ENCODE measurements at places on chromosomes 2 and 18.

DNA sequence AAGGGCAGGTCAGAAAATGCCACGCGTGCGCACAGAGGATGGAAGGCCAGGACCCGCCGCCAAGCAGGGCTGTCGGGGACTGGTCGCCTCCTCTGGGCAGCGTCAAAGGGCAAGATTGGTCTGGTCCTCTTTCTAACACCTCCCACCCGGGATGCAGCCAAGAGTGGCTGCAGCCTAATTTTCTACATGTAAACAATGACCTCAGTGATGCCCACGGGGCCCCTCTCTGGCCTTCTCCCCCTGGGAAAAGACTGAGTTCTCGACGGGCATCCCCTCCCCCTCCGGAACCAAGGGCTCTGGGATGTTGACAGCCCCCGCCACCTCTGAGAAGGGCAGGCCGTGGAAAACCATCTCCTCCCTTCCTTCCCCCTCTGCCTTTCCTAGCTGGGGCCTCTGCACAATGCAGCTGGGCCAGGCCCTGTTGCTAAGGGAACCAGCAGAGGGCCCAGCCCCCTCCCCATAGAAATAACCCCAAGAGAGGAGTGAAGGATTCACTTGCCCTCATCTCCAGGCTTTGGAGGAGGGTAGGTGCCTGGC, 80.0 kb upstream of the ZNF532 start:
- DNase-seq: no peak

GRCh38 chr2:168884975-168885374, 5.3 kb downstream of the SPC25 start:
- DNase-seq: no peak

DNA sequence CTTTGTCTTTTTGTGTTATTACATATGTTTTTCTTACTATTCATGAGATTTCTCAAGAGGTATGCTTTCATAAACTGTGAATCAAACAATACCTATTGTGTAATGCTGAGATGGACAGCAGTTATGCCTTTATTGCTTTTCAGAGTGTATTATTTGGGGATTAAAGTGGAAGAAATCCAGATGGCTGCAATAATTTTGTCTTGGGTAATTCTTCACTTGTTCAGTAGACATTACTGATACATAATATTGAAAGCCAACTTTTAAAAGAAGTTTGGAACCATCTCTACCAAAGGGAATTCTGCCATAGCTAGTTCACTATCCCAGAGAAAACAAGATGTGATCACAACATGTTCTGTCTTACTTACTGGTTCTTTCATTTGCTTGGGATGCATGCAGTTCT, 253.4 kb upstream of the ZSWIM2 start:
- no peak for DNase-seq

- no peak for DNase-seq
Measured at GRCh38 chr18:63570721-63571120, 16.4 kb upstream of the SERPINB13 start.

DNA sequence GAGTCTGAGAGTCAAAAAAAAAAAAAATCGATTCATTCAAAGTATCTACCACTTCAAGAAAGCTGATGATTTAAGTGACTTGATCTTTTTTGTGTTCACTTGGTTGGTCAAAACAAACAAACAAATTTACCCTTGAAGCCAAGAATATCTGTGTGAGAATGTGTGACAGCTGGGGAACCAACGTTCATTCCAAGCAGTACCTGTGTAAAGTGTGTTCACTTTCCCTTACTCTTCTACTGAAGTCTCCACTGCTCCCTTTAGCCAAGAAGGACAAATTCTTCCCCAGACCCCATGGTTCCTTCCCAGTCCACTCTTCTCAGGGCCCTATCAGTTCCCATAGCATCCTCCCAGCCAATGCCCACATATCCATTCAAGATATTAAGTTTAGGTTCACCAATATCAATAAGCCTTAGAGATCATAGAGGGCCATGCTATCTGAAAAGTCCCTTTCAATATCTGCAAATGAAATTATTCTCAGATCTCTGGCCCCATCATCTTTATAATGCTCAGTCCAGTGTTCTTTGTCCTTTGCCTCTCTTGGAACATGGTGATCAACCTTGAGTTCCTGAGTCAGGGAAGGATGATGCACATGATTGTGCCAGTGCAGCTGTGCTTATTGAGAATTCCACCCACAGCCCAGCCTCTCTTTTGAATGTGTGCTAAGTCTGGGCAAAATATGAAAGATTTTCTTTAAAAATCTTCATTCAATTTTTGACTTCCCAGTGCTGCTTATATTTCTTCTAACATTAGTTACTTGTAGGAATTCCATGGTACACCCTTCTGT, 82.8 kb upstream of the DTNA start:
- DNase-seq: no peak

DNA sequence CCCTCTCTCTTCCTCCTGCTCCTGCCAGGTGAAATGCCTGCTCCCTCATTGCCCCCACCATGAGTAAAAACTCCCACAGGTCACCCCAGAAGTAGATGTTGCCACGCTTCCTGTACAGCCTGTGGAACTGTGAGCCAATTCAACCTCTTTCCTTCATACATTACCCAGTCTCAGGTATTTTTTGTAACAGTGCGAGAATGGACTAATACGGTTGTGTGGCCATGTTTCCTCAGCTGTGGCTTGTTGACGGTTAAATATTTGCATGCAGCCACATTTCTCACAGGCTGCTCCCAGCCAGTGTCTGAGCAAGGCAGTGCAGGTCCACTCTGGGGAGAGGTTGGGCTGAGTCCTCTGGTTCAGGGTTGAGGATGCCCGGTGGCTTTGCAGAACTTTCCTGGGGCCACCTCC, 27.8 kb upstream of the COPS8 start:
- no peak for DNase-seq

DNA sequence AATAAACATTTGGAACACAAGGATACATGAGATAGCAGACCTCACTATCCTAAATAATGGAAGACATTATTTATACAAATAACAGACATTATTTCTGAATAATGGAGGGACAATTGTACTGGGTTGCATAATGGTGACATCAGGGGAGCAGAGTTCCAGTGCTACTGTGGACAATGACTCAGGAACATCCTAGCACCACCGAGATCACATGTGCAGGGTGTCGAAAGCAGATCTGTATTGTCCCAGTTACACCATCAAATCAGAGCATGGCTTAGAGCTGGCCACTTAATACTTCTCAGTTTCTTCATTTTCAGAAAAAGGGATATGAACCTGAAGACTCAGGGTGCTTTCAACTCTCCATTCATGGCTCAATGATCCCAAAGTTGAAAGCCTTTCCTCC, 249.1 kb upstream of the RBMS1 start:
- DNase-seq: no peak

- DNase-seq: no peak
Measured at GRCh38 chr2:218858671-218859555, 692 bp upstream of the WNT6 start.

DNA sequence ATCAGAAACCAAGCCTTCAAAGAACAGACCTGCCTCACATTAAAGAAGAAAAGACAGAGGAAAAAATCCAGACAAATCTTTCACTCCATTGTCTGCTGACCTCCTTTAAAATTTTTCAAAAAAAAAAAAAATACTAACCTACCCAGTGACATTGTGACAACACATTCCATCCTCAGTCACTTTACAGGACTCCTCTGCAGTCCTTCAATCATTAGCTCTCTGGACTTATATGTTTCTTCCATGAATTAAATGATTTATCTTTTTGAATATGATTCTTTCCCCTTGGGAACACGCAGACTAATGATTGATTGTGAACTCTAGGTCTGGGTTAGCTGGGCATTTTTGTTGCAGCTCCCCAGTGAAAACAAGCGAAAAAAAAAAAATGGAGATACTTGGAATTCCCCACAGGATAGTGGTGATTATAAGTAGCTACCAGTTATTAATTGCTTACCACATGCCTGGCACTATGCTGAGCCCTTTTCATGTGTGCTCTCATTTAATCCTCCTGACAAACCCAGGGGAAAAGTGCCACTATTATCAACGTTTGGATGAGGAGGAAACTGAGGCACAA, 261.3 kb upstream of the NCKAP5 start:
- DNase-seq: no peak

GRCh38 chr2:52810460-52810859, 957.1 kb upstream of the CHAC2 start:
- DNase-seq: no peak

GRCh38 chr18:42936289-42936688, 179.2 kb downstream of the RIT2 start:
- no peak for DNase-seq

GRCh38 chr2:24107-24506, 22.2 kb downstream of the FAM110C start:
- no peak for DNase-seq

DNA sequence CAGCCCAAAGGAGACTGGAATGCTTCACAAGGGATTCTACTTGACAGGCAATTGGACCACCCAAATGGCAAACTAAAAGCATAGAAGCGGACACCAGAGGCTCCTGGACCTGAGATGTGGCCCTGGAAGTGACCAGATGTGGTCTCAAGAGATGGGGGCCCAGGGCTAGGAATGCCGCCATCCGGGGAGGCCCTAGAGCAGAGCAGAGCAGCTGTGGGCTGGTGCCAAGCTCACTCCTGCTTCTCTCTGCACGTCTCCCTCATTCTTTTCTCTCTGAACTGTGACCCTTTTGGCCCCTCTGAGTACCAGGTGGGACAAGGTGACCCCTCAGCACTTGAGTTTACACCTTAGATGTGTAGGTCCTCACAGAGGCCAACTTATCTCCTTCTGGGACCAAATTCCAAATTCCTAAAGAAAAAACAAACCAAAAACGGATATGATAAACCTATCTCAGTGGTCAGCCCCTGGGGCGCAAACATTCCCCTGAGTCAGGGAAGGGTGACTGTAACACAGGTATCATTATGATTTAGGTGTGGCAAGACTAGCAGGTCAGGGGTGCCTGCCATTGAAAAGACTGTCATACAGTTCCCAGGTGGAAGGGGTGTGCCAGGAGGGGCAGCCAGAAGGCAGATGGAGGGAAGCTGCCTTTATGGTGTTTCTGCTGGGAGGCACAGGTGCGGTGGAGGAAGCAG, 6.5 kb upstream of the IL1R2 start:
- DNase-seq: no peak

DNA sequence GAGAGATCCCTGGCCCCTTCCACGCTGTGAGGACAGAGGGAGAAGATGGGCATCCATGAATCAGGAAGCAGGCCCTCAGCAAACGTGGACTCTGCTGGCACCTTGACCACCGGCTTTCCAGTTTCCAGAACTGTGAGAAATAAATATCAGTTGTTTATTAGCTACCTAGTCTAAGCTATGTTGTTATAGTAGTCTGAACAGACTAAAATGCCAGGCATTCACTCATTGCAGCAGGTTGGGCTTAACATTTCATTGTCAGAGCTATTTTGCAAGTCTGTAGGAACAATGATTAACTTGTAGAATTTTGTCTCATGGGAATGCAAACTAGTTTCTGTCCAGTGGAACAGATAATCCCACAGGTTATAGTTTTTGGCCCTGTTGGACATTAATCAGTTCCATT, 24.8 kb upstream of the TBC1D8 start:
- no peak for DNase-seq

DNA sequence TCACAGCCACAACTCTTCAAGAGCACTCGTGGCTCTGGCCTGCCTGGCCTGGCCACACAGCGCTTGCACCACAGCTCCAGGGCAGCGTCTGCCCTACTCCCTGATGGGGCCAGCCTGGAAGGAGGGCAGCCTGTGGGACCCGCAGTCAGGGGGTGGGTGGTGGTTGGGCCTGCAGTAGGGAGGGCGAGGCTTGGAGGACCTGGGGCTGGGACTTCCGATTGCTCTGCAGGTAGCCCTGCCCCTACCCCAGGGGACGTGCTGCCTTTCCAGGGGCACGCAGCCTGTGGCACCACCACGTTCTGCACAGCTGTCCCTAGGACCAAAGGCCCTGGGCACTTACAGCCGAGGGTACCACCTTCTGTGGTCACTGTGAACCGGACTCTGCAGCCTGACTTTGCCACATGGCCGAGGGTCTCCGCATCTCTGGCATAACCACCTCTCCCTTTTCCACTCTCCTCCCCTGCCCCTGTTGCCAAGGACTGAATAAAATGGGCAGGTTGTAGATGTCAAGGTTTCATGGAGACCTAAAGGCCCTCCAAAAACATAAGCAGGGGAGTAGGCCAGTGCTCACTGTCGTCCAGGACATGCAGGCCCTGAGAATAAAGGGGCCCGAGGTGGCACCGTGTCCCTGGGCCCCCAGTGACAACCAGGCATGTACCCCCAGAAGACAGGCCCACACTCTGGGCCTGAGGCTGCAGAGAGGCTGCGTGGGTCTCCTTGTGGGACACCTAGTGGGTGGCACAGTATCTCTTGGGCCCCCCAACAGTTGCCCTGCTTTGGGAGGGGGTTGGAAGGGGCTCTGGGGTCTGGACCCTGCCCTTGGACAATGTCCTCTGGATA, 87.3 kb downstream of the INHBB start:
- no peak for DNase-seq

DNA sequence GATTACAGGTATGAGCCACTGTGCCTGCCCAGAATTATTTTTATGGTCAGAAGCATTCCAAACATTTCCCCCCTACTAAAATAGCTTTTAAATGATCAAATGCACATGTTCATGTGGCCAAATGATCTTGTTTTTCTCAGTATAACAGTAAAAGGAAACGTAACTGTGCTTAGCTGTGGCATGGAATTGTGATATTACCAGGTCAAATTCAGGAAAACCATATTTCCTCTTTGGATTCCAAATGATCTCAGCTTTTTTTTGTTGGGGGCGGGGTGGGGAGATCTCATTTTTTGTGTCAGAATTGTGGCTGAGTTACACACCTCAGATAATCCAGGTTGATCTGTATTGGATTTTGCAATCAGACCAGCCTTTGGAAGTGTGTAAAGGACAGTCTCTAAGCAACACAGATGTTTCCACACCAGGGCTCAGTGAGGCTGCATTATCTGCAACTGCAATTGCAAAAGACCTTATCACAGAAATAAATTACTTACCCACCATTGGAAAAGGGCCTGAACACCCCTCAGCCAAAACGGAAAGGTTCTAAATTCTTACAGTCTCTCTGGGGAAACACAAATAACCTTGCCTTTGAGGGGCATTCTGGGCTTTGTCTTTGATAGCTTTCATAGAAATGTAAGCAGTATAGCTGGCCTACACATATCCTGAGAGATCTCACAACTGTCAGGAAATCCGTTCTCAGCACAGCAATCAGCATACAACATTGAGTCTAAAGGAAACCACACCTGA, 8.4 kb downstream of the CASP10 start:
- DNase-seq: no peak

GRCh38 chr2:60251247-60251646, 302.2 kb downstream of the BCL11A start:
- DNase-seq: no peak

DNA sequence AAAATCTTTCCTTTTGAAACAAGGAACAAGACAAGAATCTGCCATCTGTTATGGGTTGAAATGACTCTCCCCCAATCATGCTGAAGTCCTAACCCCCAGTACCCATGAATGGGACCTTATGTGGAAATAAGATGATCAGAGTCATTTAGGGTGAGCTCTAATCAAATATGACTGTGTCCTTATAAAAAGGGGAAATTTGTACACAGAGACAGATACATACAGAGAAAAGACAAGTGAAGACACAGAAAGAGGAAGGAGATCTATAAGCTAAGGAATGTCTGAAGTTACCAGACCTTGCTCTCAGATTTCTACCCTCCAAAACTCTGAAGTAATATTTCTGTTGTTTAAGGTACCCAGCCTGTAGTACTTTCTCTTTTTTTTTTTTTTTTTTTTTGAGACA, 15.7 kb downstream of the TGFBRAP1 start:
- no peak for DNase-seq

Data from effector memory CD8-positive, alpha-beta T cell (primary cell).